GM10248 (cell line): ENCODE measurements at places on chromosomes 3 and 15.

DNA sequence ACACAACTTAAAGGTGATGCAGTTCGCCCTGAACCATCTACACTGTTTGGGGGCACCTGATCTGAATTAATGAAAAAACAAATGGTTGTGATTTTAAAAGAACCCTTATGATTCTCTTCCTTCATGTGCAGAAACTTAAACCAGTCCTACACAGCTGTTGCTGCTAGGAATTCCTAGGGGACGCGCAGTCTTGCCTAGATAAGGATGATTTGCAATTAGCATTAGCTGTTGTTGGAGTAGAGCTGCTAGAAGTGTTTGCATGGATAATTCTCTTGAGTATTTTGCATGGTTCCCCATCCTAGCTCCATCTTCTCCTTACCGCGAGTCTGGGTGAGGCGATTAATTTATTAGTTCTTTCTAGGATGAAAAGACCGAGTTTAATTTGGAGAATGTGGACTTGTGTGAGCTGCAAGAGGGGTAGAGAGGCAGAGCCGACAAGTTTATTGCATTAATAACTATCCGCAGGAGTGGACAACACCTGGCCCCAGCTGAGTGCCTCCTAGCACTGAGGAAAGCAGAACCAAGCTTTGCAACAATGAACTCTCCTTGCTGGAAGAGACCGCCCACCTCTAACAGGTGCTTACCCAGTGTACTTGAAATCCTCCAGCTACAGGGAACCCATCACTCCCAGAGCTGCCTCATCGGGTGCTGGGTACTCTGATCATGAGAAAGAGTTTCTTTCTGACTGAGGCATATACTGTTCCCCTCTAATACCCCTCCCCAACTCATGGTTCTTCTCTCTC lies 75.0 kb upstream of the WNT7A start:
- DNase-seq: no peak

DNA sequence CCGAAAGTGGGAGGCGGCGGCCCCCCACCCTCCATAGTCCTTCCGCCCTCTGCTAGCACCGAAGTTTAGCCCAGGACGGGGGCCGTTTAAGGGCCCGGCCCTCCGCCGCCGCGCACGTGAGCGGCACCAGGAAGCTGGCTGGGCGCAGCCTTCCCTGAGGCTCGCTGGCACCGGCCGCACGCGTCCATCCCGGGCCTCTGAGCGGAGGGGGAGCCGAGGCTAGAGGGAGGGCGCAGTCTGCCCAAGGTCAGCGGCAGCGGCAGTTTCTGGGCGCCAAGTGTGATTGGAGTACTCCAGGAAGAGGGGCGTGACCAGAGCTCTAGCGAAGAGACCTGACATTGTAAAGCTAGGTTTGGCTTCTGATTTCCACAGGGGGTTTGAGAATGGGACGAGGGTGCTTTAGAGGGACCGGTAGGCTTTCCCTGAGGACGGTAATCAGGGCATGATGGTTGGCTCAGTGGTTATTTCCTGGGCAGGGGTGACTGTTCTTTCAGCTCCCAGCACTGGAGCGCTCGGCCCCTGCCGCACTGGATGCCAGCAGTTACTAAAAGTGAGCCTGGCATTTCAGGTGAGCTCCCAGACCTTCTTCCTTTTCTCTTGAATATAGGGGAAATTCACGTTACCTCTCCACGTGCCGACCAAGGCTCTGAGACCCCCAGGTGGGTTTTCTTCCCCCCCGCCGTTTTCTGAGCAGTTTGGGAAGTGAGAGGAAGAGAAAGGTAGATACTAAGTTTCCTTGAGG lies 853 bp downstream of the TEX264 start:
- peak; percentile 78 for DNase-seq

- no peak for DNase-seq
Measured at GRCh38 chr15:60889491-60889890, 339.6 kb downstream of the RORA start.

GRCh38 chr3:8575364-8576104 lies 69.1 kb downstream of the SSUH2 start:
- no peak for DNase-seq

GRCh38 chr3:37308247-37308646 lies 133.9 kb upstream of the LRRFIP2 start:
- peak; percentile 20 for DNase-seq

DNA sequence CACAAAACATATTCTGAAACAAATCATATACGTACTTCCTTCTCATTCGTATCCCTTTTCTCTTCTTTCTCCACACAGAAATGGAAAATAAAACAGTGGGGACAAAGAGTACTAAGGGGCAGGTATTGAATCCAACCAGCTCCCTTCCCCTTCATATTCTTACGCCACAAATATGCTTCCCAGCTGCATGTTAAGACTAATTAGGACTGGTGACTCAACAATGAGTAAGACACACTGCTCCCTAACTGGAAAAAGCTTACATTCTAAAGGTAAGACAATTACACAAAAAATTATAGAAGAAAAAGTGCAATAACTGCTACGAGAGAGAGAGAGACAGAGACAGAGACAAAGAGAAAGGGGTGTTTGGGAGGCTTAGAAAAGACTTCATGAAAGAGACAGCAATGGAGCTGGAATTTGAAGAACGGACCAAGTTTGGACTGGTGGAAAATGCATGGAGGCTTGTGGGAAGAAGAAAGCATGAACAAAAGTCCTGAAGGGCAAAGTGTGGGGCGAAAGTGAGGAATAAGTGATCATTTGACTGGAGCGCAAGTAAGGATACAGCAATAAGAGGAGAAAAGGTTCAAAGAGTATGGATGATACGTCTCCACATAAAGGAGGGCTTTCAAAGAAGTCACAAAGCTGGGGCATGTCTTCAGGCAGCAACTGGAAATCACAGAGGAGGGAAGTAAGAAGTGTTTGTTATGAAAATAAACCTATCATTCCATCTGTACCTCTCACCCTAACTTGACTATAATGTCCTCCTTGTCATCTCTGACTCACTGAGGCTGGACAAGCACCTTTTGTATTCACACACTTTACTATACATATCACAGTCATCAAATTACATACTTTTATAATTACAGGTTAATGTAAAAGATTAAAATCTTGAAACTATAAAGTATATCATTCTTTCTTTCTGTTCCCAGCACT lies 49.2 kb downstream of the RYK start:
- DNase-seq: no peak

DNA sequence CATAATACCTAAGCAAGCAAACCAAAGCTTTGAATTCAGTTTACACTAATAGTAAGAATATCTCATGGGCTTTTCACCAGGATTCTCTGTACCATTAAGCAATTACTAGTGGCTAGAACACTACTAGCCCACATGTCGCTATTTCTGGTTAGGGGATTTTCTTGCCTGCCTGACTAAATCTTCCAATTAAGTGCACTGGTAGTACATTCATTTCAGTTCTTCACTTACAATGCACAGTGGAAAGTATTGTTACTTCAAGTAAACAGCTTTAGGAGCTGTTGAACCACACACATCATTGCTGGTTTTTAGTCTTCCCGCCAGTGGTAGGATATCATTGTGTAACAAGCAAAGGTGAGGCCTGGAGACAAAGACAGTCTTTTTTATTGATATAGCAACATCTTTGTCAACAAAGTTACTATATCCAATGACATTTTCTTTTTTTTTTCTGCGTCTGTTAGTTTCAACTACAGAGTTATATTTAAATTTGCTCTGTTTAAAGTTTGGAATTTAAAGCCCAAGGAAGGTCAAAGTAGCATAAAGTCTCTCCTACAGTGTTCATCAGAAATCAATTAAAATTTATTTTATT lies 826.8 kb upstream of the NR2F2 start:
- DNase-seq: peak; percentile 7

DNA sequence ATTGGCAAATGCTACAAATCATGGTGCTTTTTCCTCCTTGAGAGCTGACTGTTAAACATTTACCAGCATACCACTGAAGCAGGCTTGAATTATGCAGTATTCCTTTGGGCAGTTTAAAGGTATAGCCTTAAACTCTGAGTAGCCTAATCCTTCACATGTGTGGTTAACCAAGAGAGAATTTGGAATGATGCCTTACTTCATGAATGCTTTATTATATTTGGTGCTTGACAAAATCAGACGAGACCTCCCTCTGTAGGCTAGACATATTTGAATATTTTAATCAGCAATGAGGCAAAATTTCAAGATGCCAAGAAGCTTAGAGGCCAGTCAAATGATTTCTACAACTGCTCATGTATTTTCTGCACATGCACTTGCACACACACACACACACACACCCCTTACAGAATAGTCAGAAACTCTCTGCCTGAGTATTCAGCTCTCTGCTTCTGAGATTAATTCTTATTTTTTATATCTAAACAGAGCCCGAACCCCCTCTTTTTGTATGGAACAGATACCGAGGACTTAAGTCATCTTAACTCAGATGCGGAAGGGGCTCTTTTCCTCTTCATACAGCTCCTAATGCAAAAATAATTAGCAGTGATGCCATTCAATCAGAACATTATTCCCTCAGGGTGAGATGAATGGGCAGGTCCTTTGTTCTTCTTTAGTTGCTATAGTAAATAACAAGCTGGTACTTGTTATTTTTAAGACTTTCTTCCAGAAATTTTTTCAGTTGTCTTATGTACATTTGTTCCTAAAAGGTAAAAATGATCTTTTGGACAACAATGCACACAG lies 195.5 kb upstream of the TMC3 start:
- DNase-seq: no peak

DNA sequence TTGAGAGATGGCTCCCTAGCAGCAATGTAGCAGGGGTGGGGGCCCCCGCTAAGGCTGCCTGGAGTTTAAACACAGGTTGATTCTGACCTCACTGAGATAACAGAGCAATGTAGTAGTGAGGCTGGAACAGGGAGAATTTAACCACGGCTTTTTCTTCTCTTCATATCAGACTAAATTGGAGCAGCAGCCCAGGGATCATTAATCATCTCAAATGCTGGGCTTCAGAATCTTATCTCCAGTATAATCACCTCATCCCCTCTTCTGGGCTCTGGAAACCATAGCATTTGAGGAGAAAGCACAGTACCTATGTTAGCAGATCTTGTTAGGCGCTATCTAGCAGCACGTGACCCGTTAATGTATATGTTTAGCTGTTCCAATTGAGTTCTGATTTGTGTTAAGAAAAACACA lies 25.4 kb upstream of the DET1 start:
- no peak for DNase-seq

DNA sequence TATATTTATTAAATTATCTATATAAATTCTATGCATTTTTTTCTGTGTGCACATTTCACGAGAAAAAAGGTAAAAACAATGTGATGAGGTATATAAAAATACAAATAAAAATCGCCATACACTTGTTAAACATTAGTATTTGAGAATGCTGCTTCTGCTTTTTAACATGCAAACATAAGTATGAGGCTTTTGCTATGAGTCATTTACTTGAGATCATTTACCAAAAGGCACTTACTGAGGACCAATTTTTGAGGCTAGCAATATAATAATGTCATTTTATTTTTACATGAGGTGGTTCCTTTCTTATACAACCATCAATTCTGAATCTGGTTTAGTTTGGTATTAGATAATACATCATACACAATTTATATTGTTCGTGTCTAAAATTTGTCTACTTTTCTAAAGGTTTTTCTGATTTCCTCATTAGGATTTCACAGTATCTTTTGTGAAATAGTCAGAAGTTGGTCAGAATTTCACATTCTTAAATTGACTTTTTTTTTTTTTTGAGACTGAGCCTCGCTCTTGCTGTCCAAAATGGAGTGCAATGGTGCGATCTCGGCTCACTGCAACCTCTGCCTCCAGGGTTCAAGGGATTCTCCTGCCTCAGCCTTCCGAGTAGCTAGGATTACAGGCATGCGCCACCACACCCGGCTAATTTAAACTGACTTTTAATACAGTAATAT lies 25.6 kb downstream of the DCUN1D1 start:
- peak; percentile 51 for DNase-seq

GRCh38 chr3:6421666-6422445 lies 439.1 kb upstream of the GRM7 start:
- no peak for DNase-seq

GRCh38 chr15:55897560-55898336 lies 95.7 kb downstream of the NEDD4 start:
- peak; percentile 32 for DNase-seq

- DNase-seq: no peak
Measured at GRCh38 chr3:130926504-130926903, 32.6 kb downstream of the ATP2C1 start.

DNA sequence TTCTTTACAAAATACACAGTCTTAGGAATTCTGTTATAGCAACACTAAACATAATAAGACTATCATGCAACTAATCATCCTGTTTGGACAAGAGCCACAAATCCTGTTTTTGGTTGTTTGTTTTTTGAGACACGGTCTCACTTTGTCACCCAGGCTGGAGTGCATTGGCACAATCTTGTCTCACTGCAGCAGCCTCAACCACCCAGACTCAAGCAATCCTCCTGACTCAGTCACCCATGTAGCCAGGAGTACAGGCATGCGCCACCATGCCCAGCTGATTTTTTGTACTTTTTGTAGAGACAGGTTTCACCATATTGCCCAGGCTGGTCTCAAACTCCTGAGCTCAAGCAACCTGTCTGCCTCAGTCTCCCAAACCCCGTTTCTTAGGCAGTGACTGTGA lies 28.3 kb downstream of the NEDD4 start:
- DNase-seq: no peak

- DNase-seq: no peak
Measured at GRCh38 chr3:12964711-12965612, 108.3 kb downstream of the IQSEC1 start.

GRCh38 chr3:132593241-132593946 lies 3.7 kb upstream of the ACKR4 start:
- DNase-seq: no peak

- DNase-seq: no peak
Measured at GRCh38 chr3:127940116-127940515, 25.1 kb downstream of the KBTBD12 start.

- no peak for DNase-seq
Measured at GRCh38 chr3:35320646-35321407, 318.5 kb upstream of the ARPP21 start.

- no peak for DNase-seq
Measured at GRCh38 chr3:123861081-123861836, 22.9 kb downstream of the MYLK start.

DNA sequence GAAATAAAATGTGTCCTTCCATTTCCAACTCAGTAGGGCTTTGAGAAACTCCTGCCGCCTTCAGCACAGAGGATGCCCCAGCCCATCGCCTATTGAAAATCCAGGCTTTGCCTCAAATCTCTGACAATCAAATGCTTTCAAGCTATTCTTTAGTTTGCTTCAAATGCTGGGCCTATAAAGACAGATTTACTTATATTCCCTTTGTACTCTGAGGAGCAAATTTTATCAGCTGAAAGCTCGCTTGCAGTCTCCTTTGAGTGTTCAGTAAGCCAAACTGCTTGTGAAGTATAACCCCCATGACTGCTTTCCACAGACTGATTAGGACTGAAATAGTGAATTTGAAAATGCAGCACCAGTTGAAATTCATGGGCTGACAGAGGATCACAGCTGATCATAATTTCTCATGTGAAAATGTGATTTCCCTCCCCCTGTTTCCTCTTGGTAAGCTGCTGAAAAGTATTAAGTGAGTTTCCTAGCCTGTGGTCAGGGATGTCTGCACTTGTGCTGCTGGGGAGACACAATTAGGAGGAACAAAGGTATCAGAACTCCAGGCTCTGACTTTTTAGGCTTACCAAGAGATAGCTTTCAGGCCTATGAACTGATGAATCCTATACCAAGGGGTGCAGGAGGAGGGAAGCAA lies 563.4 kb upstream of the TGFBR2 start:
- DNase-seq: no peak
